Activated CD8-positive, alpha-beta T cell treated with anti-CD3 and anti-CD28 coated beads for 36 hours (primary cell): ENCODE measurements at places on chromosomes 6 and 20. TPM values are rescaled to one million over a fixed set of nuclear protein-coding genes. Genes with fewer than 3 reads are reported as not detected.

The THBD gene
- total RNA-seq = not detected

The SEMG1 gene
- total RNA-seq = not detected

The KHDC1L gene
- total RNA-seq = not detected

The GHRH gene
- total RNA-seq = not detected

DNA sequence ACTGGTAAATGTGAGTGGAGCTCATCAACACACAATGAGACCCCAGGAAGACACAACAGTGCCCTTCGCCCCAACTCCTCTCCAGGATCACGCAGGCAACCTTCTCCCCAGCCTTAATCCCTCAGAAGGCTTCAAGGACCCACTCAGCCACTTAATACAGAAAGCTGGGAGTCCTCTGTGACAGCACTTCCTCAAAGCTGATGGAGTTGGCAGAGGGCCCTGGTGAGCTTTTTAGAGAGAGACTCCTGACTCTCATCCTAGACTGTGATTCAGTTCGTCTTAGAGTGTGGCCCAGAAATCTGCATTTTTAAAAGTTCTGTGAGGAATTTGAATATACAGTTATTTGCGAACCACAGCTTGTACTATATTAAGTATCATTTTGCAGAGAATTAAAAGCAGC, 187.7 kb downstream of the UST start:
- no peaks in the 10 kb centered on the region for H3K4me1 ChIP-seq
- DNase-seq = no peak
- H3K27me3 ChIP-seq = peaks cover 2% of the 10 kb centered on the region
- H3K27ac ChIP-seq = no peak overlapping the region
- H3K4me3 ChIP-seq = no peak overlapping the region
- no peaks in the 10 kb centered on the region for H3K36me3 ChIP-seq

DNA sequence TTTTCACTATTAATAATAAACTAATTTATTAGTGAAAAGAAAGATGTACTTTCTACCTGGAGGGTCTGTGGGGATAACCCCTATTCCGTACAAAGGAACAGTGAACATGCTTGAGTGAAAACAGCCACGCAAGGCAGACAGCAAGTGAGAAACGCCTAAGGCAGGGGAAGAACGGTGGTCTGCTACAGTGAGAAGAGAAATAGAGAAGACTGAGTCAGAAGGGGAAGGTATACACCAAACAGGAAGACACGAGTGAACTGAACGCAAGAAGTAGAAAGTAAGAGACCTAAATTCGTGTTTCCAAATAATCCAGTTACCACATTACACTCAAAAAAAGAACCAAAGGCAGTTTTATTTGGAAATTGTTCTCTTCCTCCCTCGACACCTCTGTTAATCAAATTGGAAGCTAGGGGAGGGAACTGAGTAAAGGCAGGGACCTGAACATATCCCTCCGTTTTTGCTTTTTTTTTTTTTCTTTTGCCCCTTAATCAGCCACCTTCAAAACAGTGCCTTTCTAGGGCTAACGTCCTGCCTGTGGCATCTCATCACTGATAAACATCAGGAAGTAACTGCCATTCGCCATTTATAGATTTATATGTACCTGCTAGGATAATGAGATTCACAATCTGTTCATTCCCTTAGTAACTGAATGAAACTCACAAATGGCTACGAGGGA, 48.9 kb downstream of the ATXN1 start:
- peak overlapping the region; percentile 92 for H3K27ac ChIP-seq
- peak; percentile 52 for DNase-seq
- peaks cover 63% of the 10 kb centered on the region for H3K4me1 ChIP-seq
- peak overlapping the region; percentile 68 for H3K4me3 ChIP-seq
- no peaks in the 10 kb centered on the region for H3K27me3 ChIP-seq

DNA sequence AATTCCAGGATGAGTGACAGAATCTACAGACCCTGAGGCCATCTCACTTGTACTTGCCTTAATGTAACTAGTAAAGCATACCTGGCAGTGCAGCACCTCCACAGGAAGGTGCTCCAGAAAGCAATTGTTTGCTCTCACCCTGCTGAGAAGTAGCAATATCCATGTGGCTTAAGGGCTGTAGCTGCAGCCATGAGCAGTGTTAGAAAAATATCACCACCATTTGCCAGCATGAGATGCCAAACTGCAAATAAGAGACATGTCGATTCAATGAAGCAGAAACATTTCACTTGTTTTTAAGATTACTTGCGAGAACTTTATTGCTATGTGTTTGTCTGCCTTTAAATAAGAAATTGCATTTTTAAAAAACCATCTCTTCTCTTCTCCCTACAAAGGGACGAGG, 151.5 kb downstream of the PRL start:
- H3K4me3 ChIP-seq = no peak overlapping the region
- DNase-seq = no peak
- H3K4me1 ChIP-seq = peaks cover 34% of the 10 kb centered on the region
- H3K36me3 ChIP-seq = no peaks in the 10 kb centered on the region
- H3K27ac ChIP-seq = no peak overlapping the region
- H3K27me3 ChIP-seq = peaks cover 41% of the 10 kb centered on the region

DNA sequence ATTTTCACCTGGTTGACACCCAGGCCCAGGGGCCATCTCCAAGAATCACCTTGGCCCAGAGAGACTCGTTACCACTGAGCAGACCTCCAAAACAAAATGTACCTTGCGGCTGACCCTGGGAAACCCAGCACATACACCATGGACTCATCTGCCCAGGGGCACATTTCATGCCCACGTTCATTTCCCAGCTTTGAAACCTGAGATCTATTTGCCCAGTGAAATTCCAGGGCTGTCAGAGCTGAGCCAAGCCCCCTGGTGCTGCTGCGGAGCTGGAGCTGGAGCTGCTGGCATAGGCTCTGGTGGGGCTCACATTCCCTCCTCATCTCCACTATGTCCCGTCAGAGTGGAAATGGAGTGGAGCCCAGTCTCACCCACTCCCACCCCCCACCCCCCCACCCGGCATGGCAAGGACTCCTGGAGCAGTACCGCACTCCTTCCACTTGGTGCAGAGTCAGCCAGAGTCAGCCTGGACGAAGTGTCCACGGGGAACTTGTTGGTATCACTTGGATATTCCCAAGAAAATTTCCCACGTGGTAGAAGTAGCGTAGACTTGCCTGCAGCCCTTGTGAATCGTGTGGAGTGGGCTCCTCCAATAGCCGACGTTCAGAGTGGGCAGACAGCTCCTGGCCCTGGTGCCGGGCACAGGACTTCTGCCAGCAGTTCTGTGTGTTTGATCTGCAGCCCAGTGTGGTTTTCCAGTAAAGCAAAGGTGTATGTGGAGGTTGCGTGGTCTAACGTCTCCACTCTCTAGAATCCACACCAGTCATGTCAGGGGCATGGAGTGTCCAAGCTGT, 18.1 kb upstream of the OSER1 start:
- H3K36me3 ChIP-seq = no peaks in the 10 kb centered on the region
- no peak overlapping the region for H3K4me3 ChIP-seq
- no peak overlapping the region for H3K27ac ChIP-seq
- no peaks in the 10 kb centered on the region for H3K27me3 ChIP-seq

GRCh38 chr6:113879186-113880096, 22.3 kb downstream of the MARCKS start:
- no peaks in the 10 kb centered on the region for H3K36me3 ChIP-seq
- no peaks in the 10 kb centered on the region for H3K4me1 ChIP-seq
- no peak overlapping the region for H3K27ac ChIP-seq
- H3K4me3 ChIP-seq = no peak overlapping the region

GRCh38 chr6:160933256-160933655, 58.3 kb upstream of the MAP3K4 start:
- H3K36me3 ChIP-seq = no peaks in the 10 kb centered on the region
- H3K4me3 ChIP-seq = no peak overlapping the region
- H3K27me3 ChIP-seq = peaks cover 30% of the 10 kb centered on the region
- DNase-seq = no peak

DNA sequence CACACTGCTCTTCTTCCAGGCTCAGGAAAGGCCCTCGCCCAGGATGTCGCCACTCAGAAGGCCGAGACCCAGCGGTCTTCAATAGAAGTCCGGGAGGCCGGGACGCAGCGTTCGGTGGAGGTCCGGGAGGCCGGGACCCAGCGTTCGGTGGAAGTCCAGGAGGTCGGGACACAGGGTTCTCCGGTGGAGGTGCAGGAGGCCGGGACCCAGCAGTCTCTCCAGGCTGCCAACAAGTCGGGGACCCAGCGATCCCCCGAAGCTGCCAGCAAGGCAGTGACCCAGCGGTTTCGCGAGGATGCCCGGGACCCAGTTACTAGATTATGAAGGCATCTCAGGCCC, 1.0 kb downstream of the KHDC3L start:
- no peaks in the 10 kb centered on the region for H3K4me1 ChIP-seq
- no peaks in the 10 kb centered on the region for H3K36me3 ChIP-seq
- DNase-seq = no peak
- H3K4me3 ChIP-seq = no peak overlapping the region

- H3K4me1 ChIP-seq = peaks cover 14% of the 10 kb centered on the region
- no peaks in the 10 kb centered on the region for H3K27me3 ChIP-seq
- H3K4me3 ChIP-seq = no peak overlapping the region
- DNase-seq = no peak
Measured at GRCh38 chr20:41181567-41181966, 44.2 kb downstream of the PLCG1 start.

DNA sequence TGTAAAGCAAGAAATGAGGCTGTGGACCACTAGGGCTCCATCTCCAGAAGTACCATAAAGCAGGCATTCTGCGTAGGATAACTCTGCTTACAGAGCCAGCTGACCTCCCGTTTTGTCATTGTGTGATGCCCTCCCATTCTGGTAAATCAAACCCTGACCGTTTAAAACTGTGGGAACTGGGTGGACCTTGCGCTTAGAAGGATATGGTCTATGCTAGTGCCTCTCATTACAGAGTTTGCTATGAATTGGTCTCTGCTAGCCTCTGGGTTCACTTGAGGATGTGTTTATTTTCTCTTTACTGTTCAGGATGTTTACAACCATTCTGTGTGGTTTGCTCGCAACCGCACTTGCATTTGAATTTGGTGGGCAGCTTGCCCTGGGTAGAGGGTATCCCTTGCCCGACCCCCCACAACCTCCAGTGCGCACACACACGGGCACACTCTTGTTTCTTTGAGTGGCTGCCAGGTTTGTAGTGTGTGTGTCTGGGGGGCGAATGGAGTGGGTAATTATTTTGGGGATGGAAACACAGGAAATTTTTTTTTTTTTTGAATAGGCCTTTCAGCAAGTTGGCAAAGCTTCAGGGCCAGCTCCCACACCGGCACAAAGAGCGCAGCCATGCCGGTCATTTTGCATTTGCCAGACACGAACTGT, 198.3 kb downstream of the JARID2 start:
- H3K27me3 ChIP-seq = no peaks in the 10 kb centered on the region
- H3K4me3 ChIP-seq = no peak overlapping the region
- no peak overlapping the region for H3K27ac ChIP-seq
- DNase-seq = no peak
- peaks cover 48% of the 10 kb centered on the region for H3K4me1 ChIP-seq
- H3K36me3 ChIP-seq = no peaks in the 10 kb centered on the region

- H3K27me3 ChIP-seq = no peaks in the 10 kb centered on the region
- H3K27ac ChIP-seq = no peak overlapping the region
- peaks cover 11% of the 10 kb centered on the region for H3K36me3 ChIP-seq
Measured at GRCh38 chr6:125859727-125860126, 69.0 kb downstream of the NCOA7 start.

GRCh38 chr6:19569563-19569962, 267.6 kb upstream of the ID4 start:
- no peak overlapping the region for H3K4me3 ChIP-seq
- H3K4me1 ChIP-seq = no peaks in the 10 kb centered on the region
- no peaks in the 10 kb centered on the region for H3K27me3 ChIP-seq
- no peak overlapping the region for H3K27ac ChIP-seq

GRCh38 chr6:1279065-1279464, 32.8 kb upstream of the FOXQ1 start:
- H3K27ac ChIP-seq = no peak overlapping the region
- H3K36me3 ChIP-seq = no peaks in the 10 kb centered on the region
- H3K4me1 ChIP-seq = no peaks in the 10 kb centered on the region
- H3K27me3 ChIP-seq = peaks cover 22% of the 10 kb centered on the region

- no peak for DNase-seq
- no peaks in the 10 kb centered on the region for H3K4me1 ChIP-seq
- no peaks in the 10 kb centered on the region for H3K36me3 ChIP-seq
Measured at GRCh38 chr6:6734479-6735465, 146.3 kb downstream of the LY86 start.
